ENCODE measurements at places on chromosomes 2 and 18.

- no peak for ATAC-seq
These were observed 52.1 kb upstream of the ACAA2 start for GRCh38 chr18:49865401-49865800.

DNA sequence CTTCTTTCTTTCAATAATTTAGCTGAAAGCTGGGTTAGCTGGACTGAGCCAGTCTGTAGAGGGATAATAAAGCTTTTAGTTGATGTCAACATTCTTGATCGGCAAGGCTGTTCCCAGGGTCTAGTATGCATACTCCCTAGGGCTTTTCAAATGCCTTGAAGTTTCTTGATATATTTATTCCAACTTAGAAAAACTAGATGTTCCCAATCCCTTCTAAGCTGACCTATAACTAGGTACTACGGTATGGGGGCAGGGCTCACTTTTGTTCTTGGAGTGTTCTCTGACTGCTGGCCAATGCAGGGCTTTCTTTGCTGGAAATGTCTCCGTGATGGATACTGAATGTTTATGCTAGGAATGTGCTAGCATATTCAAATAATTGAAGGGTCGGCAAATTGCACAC lies 258.6 kb upstream of the TANK start:
- ATAC-seq: peak; percentile 93

DNA sequence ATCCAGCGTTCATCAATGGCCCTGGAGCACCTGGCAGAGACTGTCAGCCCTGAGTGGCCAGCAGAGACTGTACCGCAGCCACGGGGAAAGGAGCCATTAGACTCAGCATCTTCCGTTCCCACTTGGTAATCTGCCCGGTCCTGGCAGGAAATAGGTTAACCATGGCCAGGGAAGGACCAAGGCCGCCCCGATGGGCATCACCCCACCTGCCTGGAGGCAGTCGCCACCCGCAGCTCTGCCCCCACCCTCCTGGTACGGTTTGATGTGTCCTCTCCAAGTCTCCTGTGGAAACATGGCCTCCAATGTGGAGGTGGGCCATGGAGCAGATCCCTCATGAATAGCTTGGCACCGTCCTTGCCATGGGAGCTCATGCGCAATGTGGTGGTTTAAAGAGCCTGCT lies 75.3 kb downstream of the RTP5 start:
- no peak for ATAC-seq

DNA sequence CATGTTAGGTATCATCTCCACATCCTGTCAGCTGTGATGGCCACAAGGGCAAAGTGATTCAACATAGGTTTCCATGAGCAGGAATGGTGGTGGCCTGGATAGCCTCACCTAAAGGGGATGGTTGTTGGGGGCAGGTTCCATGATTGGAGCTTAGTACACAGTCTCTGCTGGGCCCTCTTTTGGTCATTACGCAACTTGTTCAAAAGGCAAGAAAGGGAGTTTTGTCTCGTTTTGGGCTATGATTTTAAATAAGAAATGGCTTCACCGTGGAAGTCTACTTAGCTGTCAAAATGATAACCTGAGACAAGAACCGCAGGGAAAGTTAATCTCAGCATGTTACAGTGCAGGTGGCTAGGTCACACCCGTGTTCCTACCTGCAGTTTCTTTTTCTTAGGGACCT lies 13.1 kb upstream of the MC4R start:
- ATAC-seq: no peak

DNA sequence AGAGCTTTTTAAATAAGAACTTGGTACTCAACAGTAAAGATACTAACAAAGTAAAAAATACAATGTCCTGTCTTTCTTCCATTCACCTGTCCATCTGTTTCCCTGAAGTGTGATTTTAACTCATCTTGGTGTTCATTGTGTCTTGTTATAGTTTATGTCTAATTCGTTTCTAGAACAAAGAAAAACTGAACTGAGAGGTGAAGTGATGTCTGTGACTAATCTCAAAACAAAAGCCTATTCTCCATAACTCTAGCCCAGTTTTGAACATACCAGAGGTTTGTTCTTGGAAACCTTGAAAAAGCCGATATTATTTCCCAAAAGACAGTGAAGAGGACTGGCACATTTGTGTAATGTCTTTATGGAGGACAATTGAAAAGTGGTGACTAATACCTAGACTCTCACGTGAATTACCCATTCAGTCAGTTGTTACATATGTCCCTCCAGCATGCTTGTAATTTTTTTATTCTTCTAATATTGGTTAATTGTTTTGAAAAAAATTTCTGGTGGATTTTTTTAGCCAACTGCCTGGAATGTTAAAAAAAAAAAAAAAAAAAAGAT lies 725.8 kb downstream of the SATB2 start:
- peak; percentile 58 for ATAC-seq

- ATAC-seq: no peak
These were observed 149.3 kb upstream of the HNRNPA3 start for GRCh38 chr2:177063331-177063730.

DNA sequence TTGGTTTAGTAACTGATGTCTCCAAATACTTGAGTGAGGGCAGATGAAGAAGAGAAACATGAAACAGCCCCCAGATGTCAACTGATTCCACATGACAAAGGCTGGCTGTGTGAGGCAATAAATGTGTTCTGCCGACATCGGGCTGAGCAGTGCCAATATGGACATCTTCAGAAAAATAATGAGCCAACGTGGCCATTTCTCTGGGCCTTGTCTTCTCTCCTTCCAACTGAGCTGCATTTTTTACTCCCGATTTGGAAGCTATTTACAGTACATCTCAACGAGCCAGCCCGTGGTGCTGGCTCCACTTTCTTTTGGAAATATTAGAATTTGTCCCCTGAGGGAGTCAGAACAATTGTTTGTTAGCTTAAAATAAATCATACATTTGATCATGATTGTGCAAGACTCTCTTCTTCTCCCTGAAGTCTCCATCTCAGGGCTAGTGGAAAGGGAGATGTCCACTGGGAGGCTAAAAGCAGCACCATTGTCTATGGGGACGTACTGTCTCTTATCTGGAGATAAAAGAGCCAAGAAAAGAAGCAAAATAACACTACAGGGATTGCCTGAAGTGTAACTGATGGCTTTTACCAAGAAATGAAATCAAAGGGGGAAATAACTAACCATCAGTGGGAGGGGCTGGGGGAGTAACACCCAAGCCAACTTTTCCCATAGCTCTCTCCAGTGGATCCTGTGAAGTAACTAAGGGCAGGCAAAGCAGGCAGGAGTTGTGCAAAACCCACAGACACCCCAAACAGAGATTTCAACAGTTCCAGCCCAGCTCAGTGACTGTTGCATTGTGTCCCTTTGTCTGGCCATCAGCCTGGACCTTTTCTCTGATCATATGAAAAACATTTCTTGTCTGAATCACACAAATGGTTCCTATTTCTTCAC lies 114.8 kb downstream of the RDH14 start:
- no peak for ATAC-seq

DNA sequence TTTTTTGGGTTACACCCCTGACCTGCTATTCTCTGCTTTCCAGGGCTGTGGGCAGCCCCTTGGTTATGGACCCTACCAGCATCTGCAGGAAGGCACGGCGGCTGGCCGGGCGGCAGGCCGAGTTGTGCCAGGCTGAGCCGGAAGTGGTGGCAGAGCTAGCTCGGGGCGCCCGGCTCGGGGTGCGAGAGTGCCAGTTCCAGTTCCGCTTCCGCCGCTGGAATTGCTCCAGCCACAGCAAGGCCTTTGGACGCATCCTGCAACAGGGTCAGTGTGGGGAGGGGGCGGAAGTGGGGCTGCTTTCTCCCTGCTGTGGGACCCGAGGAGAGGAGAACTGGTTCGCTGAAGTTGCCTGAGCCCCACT lies 9.7 kb upstream of the WNT10A start:
- no peak for ATAC-seq

DNA sequence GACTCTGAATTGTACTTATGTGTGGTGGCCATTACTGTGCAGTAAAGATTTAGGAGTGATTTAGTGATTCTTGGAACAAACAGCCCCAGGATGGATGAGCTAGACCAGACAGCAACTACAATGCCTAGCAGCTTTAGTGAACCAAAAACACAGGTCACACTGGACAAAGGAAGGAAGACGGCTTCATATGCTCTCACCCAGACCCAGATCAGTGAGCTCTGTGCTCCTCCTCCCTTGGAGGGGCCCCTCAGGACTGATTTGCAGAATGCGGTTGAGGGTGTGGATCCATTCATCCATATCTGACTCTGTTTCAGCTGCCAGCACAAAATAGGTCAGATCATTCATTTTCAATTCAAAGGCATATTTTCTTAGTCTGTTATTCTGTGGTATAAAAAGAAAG lies 159.7 kb upstream of the CCDC195 start:
- ATAC-seq: peak; percentile 100

- no peak for ATAC-seq
These were observed 84.9 kb downstream of the METTL4 start for GRCh38 chr18:2486426-2486825.

- ATAC-seq: no peak
These were observed 31.2 kb downstream of the ASB1 start for GRCh38 chr2:238457927-238458324.

GRCh38 chr2:101114815-101115214 lies 36.4 kb downstream of the TBC1D8 start:
- no peak for ATAC-seq

GRCh38 chr2:105243961-105244360 lies 2.4 kb downstream of the GPR45 start:
- ATAC-seq: no peak

DNA sequence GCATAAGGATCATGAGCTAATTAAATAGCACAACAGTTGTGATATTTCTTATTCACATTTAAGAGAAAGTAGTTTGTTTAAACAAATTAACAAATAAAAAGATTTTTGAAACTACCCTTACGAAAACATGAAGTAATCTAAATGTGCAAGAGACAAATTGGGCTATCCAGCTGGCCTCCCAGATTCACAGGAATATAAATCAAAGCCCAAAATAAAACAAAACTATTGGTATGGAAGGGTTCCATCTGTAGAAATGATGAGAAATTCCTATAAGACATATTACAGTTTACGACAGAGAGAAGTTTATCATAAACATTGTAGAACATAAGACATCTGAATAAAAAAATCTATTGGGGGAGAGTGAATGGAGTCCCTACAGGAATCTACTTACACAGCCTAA lies 1125.1 kb downstream of the TDRD15 start:
- no peak for ATAC-seq

- no peak for ATAC-seq
These were observed 253.8 kb upstream of the LYPD1 start for GRCh38 chr2:132923787-132924186.

- ATAC-seq: peak; percentile 5
These were observed 3.0 kb downstream of the ZNF516 start for GRCh38 chr18:76491776-76492668.

GRCh38 chr2:40037303-40037702 lies 258.2 kb upstream of the THUMPD2 start:
- ATAC-seq: no peak

DNA sequence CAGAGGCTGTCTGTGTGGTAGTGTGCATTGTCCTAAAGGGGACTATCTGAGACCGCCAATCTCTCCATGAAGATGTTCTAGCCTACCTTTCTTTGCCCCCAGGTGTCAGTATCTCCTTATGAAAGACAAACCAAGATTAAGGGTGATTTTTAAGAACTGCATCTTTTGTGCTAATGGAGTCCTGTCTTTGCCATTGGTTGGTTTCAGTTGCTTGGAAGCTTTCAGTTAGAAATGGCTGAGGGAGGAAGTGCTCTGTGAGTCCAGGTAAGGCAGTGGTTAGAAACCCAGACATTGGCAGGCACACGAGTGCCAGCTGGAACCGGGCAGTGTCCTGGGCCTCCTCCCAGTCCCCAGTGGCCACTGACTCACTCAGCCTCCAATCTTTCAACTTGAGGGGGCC lies 111.3 kb downstream of the DOCK10 start:
- no peak for ATAC-seq

GRCh38 chr2:236814593-236814992 lies 245.0 kb downstream of the ACKR3 start:
- no peak for ATAC-seq

- ATAC-seq: peak; percentile 24
These were observed 47.2 kb downstream of the CDC42EP3 start for GRCh38 chr2:37623971-37624900.

GRCh38 chr2:104857262-104858005 lies 3.5 kb downstream of the POU3F3 start:
- no peak for ATAC-seq

All from motor neuron (in vitro differentiated cells).